IPS-NIHi11 (cell line): ENCODE measurements at places on chromosomes 2 and 18.
A peak's percentile ranks its signal among the peaks of the same experiment; 100 is the strongest.

DNA sequence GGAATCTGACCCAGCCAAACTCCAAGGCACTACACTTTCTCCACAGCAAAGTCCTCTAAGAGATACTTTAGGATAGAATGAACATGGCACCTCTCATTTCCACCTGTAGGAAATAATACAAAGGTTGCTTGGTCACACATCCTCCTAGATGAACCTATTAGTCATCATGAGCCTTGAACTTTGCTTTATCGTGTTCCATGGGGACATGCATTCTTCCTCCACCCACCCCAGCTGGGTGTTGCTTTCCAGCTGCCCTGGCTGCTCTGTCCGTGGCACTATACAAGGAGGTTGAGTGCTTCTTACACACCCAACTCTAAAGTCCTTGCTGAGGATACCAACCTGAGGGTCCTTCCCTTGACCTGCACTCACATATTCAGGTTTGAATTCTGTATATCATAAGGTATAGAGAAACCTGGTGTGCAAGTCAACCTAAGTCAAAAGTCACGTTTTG lies 52.7 kb downstream of the SPRED2 start:
- no peak for DNase-seq

DNA sequence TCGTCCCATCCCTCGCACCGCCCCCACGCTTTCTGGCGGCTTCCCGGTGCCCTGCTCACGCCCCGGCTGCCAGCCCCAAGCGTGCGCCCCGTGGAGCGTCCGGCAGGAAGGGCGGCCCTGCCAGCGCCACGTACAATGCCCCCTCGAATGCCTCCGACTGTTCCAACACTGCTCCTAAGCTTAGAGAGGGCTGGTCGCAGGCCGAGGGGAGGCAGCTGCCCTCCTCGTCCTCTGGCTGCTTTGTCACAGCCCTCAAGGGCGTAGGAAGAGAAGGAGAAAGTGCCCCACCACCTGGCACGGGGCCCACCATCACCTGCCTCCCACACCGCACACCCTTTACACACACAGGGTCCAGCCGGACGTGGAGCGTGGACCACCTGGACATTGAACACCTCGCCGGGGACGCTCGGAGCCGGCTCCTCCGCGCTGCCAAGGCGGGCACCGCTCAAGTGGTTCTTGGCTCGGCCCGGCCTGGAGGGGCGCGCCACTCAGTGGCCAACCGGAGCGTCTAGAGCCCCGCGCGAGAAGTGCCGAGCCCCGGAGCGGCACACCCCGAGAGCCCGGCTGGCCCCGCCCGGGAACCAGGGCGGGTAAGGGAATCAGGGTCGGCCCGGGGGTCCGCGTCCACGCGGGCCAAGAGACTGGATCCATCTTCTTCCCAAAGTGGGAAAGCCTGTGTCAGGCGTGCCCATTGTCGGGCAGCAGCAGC lies 830 bp downstream of the DNER start:
- DNase-seq, result peak; percentile 73

GRCh38 chr2:210086930-210087329 lies 84.3 kb downstream of the KANSL1L start:
- DNase-seq, result no peak

DNA sequence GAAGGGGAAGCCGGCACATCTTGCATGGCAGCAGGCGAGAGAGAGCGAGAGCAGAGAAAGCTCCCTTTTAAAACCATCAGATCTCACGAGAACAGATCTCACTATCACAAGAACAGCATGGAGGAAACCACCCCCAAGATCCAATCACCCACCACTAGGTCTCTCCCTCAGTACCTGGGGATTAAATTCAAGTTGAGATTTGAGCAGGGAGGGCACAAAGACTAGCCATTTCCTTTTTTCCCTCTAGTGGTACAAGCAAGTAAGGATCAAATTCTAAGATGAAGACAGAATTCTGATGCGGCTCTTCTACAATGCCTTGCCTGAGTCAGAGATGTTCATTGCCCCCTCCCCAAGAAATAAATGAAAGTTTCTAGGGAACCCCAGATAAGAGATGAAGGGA lies 45.6 kb upstream of the ANKRD44 start:
- DNase-seq, result peak; percentile 43

- DNase-seq, result no peak
These were observed 24.1 kb downstream of the GATA6 start for GRCh38 chr18:22193466-22193865.

- DNase-seq, result no peak
These were observed 607 bp upstream of the TSN start for GRCh38 chr2:121754851-121755236.

GRCh38 chr2:211877061-211877460 lies 661.5 kb downstream of the ERBB4 start:
- no peak for DNase-seq

GRCh38 chr2:46780801-46781445 lies 134.7 kb downstream of the MCFD2 start:
- DNase-seq, result peak; percentile 81

GRCh38 chr2:128303095-128303791 lies 15.4 kb downstream of the HS6ST1 start:
- no peak for DNase-seq

DNA sequence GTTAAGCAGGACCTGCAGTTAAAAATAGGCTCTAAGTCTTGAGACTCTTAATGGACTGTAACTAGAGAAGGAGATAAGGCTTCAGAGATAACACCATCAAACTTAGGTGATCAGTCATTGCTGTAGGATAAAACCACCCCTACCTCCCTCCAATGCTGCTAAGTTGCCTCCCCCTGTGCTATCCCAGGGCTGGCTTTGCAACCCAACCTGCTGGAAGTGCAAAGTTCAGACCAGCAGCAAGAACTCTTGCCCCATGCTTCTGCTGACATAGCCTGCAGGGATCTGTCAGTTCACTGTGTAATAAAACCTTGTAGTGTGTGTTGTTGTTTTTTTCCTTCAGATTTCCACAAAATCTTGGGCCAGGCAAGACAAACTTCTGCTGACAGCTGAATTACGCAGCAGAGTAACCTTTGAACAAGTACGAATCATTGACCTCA lies 57.4 kb upstream of the EPB41L3 start:
- DNase-seq, result peak; percentile 9

GRCh38 chr2:100293341-100294161 lies 28.8 kb downstream of the LONRF2 start:
- no peak for DNase-seq

DNA sequence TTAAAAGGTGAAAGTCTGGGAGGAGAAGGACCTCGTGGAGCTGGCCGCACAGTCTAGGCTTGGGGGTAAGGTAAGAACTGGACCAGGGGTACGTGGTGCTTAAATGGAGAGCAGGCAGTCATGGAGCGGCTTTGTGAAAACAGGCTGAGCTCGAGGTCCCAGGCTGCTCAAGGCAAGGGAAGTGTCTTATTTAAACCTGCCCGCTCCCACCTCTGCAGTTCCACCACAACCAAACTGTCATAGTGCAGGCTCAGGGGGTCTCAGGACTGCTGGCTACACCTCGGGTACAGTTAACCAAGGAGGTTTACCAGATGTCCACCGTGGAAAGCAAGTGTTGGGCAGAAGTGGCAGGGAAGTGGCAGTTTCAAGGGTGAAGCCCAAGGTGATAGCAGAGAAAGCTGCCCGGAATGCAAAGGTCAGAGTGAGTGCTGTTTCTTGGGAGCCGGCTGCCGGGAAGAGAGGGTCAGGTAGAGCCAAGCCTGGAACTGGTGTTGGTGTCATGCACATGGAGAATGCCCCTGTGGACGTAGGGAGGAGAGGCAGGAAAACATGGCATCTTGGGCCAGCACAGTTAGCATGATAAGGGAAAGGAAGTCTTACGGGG lies 203.3 kb downstream of the GBX2 start:
- DNase-seq, result no peak

DNA sequence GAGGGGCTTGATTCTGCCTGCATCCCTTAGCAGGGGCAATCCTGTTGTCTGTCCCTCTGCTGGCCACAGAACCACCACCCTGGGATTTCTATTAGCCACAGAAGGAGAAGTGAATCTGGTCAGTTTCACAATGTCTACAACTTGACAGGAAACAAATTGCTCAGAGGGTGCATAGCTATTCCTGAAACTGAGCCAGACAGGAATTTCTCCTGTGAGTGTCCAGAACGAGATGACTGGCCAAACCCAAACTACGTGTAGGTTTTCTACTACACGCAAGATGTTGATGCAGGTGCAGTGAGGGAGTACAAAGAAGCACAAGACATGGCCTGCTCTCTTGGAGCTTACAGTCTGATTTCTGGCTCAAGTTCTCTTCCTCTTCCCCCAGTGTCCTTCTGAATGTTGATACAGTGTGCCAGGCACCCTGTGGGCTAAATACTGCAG lies 201.9 kb downstream of the CLIP4 start:
- DNase-seq, result no peak

GRCh38 chr18:79718126-79718525 lies 38.5 kb downstream of the CTDP1 start:
- DNase-seq, result no peak

GRCh38 chr2:107027810-107028209 lies 141.8 kb upstream of the ST6GAL2 start:
- no peak for DNase-seq

GRCh38 chr2:150878356-150878755 lies 383.3 kb downstream of the RBM43 start:
- no peak for DNase-seq

- peak; percentile 15 for DNase-seq
These were observed 13.7 kb downstream of the PDCD1 start for GRCh38 chr2:241844831-241845578.

DNA sequence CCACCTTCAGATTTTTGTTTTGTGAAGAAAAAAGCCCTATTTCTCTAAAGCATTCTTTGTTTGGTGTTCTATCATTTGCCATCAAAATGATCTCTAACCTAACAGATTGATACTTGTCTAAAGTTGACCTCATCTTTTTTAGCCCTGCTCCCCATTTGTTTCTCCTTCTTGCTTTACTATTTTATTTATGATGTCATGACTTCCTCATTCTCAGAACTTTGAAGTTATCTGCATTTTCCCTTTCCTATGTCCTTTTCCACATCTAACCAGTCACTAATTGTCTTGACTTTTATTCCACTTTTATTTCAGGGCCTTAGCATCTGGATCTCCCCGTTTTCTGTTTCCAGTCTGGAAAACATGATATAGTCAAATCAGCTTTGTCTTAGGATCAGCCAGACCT lies 8.3 kb downstream of the RAPGEF4 start:
- DNase-seq, result no peak

GRCh38 chr2:240959214-240959940 lies 39.0 kb upstream of the SNED1 start:
- DNase-seq, result peak; percentile 13

DNA sequence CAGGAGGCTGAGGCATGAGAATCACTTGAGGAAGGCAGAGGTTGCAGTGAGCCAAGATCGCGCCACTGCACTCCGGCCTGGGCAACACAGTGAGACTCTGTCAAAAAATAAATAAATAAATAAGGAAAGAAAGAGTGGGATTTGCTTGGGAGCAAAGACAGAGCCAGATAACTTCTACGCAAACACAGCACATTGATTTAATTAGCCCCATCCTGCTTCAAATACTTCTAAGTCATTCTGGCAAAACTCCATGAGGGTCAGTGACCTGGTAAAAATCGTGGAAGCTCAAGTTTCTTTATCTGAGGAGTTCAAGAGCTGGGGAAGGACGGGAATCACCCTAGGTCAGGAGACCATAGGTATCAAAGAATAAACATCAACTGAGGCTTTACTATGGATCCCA lies 70.6 kb upstream of the TCF7L1 start:
- no peak for DNase-seq

DNA sequence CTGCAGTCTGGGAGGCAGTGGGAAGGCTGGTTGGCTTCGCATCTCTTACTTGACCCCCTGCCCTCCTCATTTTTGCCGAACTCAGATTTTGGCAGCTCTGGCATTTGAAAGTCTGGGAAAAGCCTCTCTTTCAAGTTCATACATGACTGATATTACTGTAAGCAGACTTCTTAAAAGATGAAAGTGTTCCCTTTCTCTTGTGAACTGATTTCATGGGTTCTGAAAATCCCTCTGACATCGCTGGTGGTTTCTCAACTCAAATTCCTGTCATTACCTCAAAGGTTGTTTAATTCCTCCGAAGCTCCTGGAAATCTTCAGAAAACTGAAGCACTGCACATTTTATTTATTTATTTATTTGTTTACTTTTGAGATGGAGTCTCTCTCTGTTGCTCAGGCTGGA lies 16.9 kb upstream of the SLC38A11 start:
- DNase-seq, result no peak

DNA sequence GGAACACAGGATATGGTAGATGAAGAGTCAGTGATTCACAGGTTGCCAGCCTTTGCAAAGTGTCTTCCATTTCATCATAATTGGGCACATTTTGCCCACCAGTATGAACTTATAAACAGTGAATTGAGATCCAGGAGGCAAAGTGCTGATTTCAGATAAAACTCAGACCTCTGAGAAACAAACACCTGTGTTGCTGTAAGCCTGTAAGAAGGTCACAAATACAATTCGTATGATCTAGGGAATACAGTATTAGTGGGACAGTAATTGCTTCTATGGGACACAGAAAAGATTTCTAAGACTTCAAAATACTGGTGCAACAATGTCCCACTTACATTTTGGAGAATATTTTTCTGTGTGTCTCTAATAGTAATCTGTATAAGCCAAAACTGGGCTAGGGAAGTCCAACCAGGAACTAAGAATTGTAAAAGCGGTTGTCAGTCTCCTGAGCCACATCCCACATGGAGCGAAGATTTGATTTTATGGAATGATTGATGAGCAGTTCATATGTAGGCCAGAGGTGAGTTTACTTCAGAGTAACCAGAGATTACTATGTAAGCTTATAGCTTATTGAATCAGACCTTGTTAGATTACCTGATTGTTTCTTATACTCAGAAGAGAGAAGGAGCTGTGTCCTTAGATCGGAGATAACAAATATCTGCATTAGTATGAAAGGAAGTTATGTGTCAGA lies 728.4 kb downstream of the LRRTM4 start:
- no peak for DNase-seq

- DNase-seq, result no peak
These were observed 115.2 kb upstream of the FOSL2 start for GRCh38 chr2:28277466-28277865.

DNA sequence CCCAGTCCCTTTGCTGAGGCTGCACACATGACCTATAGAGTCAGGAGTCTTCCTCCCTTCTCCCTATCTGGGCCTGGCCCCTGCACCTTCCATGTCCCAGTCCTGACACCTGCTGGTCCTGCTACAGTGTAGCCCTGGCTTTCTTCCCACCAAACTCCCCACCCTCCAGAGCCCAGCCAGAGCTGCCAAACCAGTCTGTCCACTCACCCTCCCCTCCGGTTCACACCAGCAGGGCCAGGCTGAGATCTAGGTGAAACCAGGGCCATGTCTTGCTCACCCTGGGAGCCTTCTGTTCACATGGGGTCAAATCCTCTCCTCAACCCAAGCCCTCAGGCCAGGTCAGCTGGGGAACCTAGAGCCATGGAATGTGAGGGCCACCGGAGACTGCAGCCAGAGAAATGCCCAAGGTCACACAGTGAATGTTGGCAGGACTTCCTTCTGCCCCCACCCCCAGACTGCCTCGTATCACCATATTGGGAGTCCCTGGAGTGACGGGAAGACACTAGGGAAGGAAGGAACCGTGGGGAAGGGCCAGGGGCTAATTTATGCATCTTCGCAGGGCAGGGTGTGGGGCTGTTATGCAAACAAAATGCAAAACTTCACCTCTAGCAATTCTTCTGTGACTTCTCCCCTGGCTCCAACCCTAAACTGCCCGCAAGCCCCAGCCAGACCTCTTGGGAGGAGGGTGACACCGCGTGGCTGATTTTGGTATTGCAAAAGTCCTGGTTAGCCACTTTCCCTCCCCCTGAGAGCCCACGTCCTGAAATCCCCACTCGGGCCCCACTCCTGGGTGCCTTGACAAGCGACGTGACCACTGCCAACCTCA lies 14.6 kb downstream of the TNS1 start:
- DNase-seq, result peak; percentile 89

- DNase-seq, result no peak
These were observed 276.3 kb downstream of the EIPR1 start for GRCh38 chr2:3101016-3101942.
